Stimulated activated CD4-positive, alpha-beta T cell treated with anti-CD3 and anti-CD28 coated beads, Interleukin-4, amount 100 ng/mL, for 1 hour (primary cell): ENCODE measurements at places on chromosomes 7 and 10.

DNA sequence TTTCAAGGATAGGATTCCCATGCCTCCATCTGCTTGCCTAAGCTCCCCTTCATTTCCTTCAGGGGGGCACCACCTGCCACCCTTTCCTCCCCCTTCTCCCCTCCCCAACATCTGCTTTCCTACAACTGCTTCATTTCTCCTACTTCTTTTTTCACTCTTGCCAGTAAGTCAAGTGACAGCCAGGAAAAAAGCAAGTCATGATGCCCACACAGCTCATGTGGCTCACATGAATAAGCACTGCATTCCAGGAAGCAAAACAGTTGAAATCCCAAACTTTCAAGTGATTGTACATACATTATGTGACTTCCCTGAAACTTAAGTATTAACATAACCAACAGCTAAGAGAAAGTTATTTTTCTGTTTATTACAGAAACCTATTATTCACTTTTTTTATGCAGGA lies 78.6 kb downstream of the TNS3 start:
- no peak for DNase-seq

GRCh38 chr7:4845740-4846142 lies 16.1 kb downstream of the PAPOLB start:
- DNase-seq: no peak

DNA sequence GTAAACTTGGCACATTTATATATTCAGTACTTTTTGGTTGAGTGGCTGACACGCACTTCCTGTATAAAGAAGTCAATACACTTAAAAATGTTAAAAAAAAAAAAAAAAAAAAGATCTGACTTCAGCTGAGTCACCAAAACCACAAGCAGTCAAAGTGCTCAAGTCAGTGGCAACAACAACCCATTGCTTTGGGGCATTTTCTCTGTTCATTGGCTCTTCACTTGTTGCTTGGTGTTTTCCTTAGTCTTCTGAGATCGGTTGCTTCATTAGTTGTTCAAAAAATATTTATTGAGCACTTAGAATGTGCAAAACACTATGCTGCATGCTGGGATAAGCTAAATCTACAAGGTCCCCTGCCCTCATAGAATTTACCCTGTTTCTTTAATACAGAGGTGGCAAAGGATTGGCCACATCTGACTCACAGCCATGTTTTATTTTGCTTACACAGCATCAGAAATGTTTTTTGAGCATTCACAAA lies 63.7 kb downstream of the ZNRF2 start:
- DNase-seq: peak; percentile 5

GRCh38 chr7:26292768-26293560 lies 1.3 kb downstream of the SNX10 start:
- no peak for DNase-seq

- peak; percentile 72 for DNase-seq
Measured at GRCh38 chr10:62268399-62269114, at the start of gene RTKN2. Gene RTKN2 (minus strand): TSS chr10:62268844. CDS start chr10:62268610, 234 bp downstream.

DNA sequence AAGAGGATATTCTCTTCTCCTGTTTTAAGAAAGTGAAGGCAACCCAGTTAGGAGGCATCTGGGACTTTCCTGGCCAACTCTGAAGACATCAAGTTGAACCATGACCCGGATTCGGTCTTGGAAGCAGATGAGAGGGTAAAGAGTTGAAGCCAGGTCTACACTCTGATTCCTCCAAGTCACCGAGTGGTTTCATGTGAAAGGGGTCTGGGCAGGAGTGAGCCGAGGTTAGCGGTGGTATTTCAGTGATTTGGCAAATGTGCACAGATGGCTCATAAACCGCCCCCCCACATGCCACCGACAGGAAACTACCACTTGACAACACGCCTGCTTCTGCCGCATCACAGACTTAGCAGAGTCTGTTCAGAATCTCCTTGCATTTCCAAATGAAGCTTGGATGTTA lies 11.4 kb upstream of the REPIN1 start:
- DNase-seq: peak; percentile 65

- DNase-seq: no peak
Measured at GRCh38 chr10:34966040-34966439, 124.1 kb downstream of the CUL2 start.

DNA sequence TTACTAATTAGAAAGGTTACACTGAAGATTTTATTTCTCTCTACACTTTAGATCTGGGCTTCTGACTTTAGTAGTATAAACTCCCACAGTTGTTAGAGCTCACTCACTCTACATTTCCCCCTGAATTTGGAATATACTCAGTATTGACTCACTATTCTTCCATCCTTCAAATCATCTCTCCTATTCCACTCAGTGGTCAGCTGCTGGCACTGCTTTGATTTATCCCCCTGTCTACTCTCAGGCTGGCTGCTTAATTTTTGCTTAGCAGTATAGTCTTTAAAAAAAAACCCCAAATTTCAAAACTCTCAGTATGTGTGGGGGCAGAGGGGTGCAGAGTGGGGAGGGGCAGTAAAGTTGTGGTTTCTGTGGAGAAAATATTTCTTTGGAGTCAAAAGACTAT lies 68.9 kb downstream of the CDK6 start:
- no peak for DNase-seq

- DNase-seq: no peak
Measured at GRCh38 chr10:61721431-61721830, 58.7 kb downstream of the CABCOCO1 start.

DNA sequence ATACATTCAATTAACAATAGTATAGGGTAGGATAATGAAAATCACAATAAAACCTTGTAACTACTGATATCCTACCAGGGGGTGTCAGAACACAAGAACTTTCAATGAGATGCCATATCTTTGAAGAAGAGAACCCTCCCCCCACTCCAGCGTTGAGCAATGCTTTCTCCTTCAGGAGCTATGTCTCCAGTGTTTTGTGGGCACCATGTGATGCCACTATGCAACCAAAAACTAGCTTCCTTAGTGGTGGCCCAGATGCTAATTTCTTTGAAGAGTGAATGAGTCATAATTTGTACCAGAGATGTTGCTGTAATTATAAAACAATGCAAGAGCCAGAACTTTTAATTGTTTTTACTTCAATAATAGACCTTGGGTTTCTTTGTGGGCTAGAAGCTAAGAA lies 76.0 kb upstream of the ADO start:
- DNase-seq: no peak

DNA sequence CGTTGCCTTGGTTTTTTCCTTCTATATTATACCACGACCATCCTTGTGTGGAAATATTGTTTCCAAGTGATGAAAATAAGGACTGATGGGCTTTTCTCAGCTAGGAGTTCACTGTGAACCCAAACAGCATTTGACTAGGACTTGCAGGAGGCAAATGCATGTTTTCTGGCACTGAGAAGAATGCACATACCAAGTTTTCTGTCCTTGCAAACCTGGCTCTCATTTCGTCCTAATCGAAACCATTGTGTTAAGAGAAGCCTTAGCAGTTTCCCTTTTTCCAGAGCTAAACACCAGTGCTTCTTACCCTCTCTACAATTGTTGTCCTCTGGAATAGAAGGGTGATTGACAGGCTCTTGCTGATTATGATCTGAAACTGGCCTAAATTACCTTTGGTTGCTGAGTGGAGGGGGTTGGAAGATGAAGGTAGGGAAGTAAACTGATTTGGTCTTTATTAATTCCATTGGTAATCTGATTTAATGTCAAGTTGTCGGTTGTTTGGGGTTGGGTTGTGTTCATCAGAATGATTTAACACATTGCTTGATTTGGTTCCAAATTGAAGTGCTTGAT lies 33.1 kb upstream of the ELMO1 start:
- no peak for DNase-seq

DNA sequence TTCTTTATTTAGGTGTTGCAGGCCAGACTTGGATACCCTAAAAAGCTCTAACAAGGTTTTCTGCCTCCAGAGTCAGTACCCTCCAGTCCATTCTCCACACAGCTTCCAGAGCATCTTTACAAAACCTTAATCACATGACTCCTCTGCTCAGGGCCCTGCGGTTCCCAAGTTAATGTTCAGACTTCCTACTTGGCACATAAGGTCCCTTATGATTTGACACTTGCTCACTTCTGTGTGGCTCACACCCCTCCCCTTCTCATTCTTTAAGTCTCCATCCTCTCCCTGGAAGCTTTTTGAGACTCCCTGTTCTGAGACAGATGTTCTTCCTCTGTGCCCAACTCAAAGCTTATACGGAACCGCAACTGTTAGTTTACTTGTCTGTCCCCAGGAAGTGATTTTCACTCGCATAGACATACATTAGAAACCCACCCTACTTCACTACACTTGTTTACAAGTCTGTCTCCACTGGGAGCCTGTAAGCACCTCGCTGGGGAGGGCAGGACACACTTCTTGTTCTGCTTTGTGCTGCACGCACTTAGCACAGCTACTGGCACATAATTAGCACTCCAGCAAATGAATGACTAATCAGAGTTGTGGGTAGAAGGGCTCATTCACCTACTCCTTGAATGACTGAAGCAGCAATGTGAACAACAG lies 154.3 kb upstream of the LAMB4 start:
- DNase-seq: no peak

DNA sequence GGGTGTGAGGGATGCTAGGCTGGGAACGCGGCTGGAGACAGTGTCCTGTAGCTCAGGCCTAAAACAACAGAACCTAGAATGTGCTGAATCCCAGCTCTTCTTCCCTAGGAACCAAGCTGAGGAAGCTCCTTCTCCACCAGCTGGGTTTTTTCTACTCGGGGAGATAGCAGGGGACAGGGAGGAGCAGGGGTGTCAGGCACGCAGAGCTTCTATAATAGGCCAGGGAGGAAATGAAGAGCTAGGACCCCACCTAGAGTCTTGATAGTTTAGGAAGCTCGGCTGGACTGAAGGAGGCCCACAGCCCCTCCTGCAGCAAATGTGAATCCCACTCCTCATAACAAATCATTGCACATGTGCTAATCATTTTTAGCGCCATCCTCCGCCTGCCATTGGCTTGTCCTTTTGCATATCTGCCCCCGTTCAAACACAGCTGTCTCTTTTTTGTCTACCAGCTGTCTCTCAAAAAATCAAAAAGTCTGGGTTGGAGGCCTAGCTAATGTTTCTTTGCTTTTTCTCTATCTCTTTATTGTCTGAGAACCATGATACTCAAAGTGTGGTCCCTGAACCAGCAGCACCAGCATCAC lies 24.1 kb upstream of the FAM180A start:
- DNase-seq: no peak

- DNase-seq: no peak
Measured at GRCh38 chr10:130545697-130546096, 409.5 kb downstream of the GLRX3 start.

GRCh38 chr10:119526149-119526548 lies 16.4 kb downstream of the RGS10 start:
- no peak for DNase-seq

DNA sequence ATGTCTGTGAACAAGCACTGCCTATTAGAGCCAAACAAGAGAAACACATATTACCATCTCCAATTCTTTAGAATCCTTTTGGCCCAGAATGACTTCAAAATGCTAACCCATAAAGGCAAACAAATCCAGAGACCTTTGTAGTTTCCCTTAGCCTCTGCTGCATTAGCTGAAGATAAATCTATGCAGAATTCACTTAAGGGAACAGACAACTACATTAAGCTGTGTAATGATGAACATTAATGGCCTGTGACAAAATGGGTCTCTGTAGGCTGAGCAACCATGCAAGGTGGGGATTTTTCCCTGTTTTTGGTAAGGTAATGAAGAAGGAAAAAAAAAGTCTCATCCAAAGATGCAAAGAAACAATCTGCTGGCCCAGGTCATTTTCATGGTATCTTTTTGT lies 411.6 kb downstream of the EXOC4 start:
- DNase-seq: no peak

DNA sequence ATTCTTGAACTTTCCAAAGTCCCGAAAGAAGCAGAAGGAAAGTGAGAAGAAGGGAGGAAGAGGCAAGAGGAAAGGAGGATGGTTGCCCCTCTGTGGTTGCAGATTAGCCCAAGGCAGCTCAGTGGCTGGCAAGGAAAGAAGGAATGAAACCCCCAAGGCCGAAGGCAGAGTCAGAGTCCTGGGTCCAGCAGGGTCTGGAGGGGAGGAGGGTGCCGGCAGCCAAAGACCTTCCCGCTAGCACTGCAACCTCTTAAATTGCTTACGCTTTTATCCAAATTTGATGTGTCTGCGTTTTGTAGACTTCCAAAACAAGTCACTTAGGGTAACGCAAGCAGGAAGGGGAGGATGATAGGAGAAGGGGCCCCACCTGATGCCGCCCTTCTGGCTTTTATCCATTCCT lies 7.4 kb upstream of the PFKP start:
- no peak for DNase-seq

DNA sequence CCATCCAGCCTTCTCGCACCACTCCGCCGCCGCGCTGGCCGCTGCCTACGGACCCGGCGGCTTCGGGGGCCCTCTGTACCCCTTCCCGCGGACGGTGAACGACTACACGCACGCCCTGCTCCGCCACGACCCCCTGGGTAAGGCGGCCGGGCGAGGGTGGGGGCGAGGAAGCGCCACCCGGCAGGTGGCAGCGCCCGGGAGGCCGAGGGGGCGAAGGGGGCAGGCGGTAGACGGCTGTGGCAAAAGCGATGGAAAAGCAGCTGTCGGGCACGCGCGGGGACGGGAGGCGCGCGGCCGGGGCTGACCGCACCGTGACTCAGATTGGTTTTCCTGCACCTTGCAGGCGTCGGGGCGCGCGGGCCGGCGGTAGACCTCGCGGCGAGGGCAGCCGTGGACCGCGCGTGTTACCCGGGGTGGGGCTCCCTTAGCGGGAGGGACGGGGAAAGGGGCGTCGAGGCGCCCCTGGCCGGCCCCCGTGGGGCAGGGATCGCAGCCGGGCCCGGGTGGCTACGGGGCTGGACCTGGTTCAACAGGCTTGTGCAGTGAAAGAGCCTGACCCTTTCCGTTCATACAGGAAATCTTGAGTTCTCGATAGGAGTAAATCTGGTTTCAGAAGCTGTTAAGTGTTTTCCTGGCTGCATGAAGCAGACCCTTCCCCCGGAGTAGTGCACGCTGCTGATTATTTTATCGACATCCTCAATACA lies 608 bp downstream of the HHEX start:
- peak; percentile 47 for DNase-seq

DNA sequence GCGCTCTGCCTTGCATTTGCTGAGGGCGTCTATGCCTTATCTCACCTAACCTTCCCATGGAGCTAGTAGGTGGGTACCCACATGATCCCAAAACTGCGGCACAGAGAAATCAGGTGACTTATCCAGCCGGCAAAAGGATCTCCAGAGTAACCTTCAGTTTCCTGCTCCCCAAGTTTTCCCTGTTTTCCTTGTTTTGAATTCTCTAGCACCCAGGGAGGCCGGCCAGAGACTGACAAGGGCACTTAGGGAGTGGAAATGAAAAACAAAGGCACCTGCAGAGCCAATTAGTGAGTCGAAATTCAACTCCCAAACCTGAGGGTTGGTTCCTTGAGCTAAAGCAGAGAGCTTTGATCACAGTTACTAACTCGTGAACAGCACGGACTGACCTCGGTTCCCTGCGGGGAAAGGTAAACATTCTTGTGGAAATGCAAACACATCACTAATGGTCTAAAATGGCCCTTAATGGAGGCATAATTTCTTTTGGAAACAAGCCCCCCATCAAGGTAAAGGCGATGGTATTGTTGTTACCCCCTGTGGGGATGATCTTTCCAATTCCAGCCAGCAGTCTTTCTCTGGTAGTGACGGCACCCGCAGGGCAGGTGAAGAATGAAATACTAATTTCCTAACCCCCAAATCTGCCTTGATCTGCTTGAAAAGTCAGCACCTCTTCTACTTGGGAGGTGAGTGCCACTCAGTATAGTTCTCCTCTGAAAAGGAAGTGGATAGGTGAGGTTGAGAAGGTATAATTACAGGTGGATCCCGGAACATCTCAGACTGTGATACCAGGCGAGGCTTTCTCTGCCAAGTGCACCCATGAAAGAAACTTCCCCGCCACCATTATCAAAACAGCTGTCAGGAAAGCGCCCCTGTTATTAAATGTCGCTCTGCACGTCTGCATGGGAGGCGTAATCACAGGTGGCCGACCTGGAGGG lies 365.6 kb upstream of the AUTS2 start:
- DNase-seq: no peak
